ENCODE measurements at places on chromosomes 3 and 15.

- DNase-seq: no peak
Observed at GRCh38 chr15:73832657-73833056, 40.7 kb upstream of the TBC1D21 start.

GRCh38 chr3:107258300-107258699 lies 118.9 kb upstream of the CCDC54 start:
- no peak for DNase-seq

DNA sequence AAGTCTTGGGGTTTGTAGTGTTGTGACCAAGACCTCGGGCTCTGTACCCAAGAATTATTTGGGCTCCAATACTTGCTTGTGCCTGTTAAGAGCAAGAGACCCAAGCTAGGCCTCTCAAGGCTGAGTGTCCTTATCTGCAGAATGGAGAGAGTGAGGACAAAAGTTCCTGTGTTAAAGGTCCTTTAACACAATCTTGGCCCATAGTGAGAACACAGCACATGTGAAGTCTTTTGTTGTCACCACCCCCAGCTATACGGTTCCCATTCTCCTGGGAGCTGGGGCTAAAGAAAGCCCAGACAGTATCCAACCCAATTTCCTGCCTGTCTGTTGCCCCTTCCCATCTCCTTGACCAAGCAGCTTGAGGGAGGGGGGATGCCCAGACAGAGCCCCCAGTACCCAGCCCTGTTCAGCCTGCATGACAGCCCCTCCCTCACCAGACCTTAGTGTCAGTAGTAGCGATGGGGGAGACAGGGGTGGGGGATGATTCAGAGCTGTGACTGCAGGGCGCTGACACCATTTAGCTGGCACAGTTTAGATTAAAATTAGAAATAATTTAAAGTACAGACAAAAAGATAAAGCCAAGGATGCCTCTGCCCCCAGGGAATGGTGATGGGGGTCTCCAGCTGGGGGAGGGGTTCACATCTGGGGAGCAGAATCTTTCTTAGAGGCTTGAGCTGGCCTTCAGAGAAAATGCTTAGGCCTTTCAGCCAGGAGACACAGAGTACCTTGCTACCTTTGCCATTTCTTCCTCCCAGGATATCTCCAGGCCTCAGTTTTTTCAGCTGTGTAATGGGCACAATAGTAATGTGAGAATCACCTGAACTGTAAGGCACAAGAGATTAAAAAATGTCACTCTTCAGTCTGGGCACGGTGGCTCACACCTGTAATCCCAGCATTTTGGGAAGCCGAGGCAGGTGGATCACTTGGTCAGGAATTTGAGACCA lies 2.7 kb downstream of the PRKCD start:
- DNase-seq: no peak

DNA sequence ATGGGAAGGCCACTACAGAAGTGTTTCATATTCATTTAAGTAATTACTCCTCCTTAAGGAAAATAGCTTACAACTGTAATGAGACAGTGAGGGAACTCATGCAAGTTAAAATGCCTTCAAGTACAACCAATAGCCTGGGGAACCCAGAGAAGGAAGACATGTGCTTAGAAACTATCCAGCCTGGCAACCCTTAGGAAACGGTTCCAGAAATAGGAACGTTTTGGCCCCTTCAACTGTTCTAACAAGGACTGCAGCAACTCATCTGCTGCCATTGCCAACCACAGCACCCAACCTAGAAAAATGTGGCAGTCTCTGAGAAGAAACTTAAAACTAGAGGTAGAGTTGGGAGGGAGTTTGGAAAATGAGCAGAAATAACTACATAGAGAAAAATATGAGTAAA lies 147.5 kb upstream of the STRIT1 start:
- no peak for DNase-seq

GRCh38 chr3:162077108-162077507 lies 580.5 kb downstream of the OTOL1 start:
- no peak for DNase-seq

DNA sequence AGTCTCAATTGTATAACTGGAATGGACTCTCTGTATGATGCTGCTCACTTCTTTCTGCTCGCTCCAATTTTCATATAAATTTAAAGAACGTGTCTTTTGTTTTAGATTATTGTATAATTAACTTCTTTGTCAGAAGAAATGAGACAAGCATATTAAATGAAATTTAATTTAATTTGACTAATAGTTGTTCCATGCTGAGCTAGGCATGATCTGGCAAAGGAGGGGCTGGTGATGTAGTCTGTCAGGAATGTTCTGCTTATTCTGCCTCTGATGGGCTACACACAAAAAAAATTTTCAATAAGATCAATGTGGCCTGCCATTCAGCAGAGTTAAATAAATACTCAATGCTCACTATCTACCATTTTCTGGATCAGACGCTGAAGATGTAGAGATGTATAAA lies 208.4 kb upstream of the CD96 start:
- DNase-seq: no peak
